Ammon's horn (tissue), 1 donor: ENCODE measurements at places on chromosomes 7 and 10.
A peak's percentile ranks its signal among the peaks of the same experiment; 100 is the strongest.

- DNase-seq = no peak
Measured at GRCh38 chr10:97828721-97829120, 20.9 kb upstream of the GOLGA7B start.

GRCh38 chr7:35599645-35600044 lies 95.3 kb downstream of the HERPUD2 start:
- no peak for DNase-seq

- DNase-seq = peak; percentile 61
Measured at GRCh38 chr7:108181073-108181985, 51.2 kb upstream of the LAMB4 start.

- no peak for DNase-seq
Measured at GRCh38 chr7:77736991-77737390, 40.7 kb downstream of the RSBN1L start.

- DNase-seq = no peak
Measured at GRCh38 chr10:79079054-79079397, 10.3 kb downstream of the ZMIZ1 start.

- DNase-seq = no peak
Measured at GRCh38 chr10:63313066-63313717, 152.6 kb downstream of the JMJD1C start.

- no peak for DNase-seq
Measured at GRCh38 chr7:77244222-77244934, 44.8 kb upstream of the FGL2 start.

- DNase-seq = no peak
Measured at GRCh38 chr10:14674376-14675050, 100.2 kb downstream of the FAM107B start.
